Fibroblast of lung (primary cell): ENCODE measurements at places on chromosomes 12 and 14. TPM values are rescaled to one million over a fixed set of nuclear protein-coding genes. Genes with fewer than 3 reads are reported as not detected.

NTS gene
- not detected in 2 replicates for total RNA-seq

TSHR gene
- not detected in 2 replicates for total RNA-seq

REP15 gene
- 0.77 and 0.99 TPM in 2 replicates for total RNA-seq

DPF3 gene
- 3.6 and 13.7 TPM in 2 replicates for total RNA-seq

- DNase-seq = peak; percentile 10
These were observed 28.6 kb downstream of the TPH2 start for GRCh38 chr12:71967211-71967610.

DNA sequence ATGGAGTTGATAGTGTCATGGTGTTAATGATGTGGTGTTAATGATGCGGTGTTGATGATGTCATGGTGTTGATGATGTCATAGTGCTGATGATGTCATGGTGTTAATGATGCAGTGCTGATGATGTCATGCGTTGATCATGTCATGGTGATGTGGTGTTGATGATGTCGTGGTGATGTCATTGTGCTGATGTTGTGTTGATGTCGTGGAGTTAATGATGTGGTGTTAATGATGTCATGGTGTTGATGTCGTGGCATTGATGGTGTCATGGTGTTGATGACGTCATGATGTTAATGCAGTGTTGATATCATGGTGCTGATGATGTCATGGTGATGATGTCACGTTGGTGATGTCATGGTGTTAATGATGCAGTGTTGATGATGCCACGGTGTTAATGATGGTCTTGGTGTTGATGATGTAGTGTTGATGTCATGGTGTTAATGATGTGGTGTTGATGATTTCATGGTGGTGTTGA is 49.1 kb upstream of the RIMBP2 start:
- peak; percentile 33 for DNase-seq

GRCh38 chr14:76937181-76938091 is 91.1 kb downstream of the IRF2BPL start:
- peak; percentile 89 for DNase-seq

DNA sequence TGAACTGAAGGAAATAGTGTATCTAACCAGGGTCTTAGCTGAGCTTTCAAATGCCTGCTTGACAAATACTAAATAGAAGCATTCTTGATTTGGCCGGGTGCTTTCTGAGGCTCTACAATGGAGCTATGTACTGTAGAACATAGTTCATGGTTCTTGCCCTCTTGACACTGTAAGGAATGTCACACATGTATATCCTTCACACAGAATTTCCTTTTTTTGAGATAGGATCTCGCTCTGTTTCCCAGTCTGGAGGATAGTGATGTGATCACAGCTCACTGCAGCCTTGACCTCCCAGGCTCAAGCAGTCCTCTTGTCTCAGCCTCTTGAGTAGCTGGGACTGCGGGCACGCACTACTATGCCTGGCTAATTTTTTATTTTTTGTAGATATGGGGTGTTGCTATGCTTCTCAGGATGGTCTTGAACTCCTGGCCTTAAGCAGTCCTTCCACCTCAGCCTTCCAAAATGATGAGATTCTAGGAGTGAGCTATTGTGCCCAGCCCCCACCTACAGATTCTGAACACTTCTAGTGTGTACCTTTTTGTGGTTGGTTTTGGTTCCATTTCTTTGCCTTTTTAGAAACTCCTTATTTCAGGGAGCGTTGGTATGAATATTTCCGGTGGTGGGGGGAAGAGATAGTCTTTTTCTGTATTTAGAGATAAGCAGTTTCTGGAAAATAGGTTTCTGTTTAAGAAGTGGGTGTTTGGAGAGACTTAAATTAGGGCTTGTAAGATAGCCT is 4.2 kb downstream of the MLXIP start:
- DNase-seq = no peak

GRCh38 chr14:93082576-93083001 is 33.1 kb downstream of the ITPK1 start:
- no peak for DNase-seq

GRCh38 chr12:31005944-31006361 is 67.7 kb upstream of the DDX11 start:
- DNase-seq = peak; percentile 54

GRCh38 chr12:124381456-124382296 is 86.8 kb downstream of the RFLNA start:
- DNase-seq = peak; percentile 84

- peak; percentile 26 for DNase-seq
These were observed 69.8 kb downstream of the RERG start for GRCh38 chr12:15151161-15152091.

DNA sequence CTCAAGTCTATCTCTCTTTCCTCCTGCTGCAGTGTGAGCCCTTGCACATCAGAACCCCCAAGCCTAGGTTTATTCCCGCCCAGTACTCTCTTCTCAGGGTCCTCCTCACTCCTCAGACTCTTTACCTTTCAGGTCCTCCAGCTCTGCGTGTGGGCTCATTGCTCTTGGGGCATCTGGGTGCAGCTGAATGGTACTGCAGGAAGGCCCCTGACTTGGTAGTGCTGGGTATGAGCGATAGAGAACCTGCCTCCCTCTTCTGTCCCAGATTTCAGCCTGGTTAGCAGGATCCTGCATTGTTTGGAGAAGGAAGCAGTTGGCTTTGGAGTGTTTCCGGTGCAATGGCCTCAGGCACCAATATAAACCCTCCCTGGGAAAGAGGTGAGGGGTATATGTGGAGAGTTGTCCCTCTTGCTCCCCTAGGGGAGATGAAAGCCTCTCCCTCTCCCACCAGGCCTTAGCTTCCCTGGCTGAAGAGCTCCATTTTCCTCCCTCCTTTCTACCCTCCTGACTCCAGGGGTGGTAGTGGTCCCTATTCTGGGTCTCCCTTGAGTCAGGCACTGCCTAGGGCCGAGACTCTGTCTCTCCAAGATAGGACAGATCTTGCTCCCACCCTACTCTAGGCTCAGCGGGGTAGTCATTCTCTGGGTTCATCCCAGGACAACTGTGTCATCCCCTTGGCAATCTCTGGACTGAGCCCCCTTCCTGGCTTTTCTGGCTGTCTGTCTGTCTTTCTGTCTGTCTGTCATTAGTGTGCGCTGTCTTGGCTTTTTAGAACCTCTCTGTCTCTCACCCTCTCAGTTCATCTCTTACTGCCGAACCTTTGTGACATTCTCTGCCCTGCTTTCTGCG is 3.8 kb downstream of the LRP1 start:
- no peak for DNase-seq

DNA sequence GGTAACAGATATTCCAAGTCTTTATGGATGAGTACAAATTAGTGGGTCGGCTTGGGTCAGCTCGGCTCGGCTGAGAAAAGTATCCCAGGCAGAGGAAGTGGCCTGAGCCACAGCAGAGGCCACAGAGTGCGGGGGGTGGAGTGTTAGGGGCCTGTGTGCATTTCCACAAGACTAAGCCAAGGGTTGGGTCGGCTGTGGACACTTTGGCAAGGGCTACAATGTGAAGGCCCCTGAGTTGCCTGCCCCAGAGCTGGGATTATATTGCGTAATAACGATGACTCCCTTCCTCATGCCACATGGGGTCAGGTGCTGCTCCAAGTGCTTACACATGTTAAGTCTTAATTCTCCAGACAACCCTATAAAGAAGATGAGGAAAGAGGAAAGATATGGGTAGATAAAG is 11.4 kb downstream of the EVL start:
- DNase-seq = peak; percentile 63

DNA sequence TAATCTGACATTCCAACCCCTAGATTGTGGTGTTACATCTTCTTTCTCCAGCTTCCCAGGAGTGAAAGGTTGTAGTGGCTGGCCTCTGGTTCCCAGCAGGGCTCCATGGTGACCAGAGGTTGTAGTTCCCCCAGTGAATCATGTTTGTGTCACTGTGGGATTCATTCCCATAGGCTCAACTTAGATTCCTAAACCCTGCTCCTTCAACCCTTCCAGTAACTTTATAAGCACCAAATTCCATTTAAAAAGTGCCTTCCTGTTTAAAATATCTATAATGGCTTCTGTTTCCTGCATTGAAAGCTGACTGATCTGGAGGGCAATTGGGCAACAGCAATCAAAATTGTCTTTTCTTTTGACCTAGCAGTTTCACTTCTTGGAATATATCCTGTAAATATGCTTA is 40.5 kb upstream of the TBC1D15 start:
- DNase-seq = peak; percentile 2

DNA sequence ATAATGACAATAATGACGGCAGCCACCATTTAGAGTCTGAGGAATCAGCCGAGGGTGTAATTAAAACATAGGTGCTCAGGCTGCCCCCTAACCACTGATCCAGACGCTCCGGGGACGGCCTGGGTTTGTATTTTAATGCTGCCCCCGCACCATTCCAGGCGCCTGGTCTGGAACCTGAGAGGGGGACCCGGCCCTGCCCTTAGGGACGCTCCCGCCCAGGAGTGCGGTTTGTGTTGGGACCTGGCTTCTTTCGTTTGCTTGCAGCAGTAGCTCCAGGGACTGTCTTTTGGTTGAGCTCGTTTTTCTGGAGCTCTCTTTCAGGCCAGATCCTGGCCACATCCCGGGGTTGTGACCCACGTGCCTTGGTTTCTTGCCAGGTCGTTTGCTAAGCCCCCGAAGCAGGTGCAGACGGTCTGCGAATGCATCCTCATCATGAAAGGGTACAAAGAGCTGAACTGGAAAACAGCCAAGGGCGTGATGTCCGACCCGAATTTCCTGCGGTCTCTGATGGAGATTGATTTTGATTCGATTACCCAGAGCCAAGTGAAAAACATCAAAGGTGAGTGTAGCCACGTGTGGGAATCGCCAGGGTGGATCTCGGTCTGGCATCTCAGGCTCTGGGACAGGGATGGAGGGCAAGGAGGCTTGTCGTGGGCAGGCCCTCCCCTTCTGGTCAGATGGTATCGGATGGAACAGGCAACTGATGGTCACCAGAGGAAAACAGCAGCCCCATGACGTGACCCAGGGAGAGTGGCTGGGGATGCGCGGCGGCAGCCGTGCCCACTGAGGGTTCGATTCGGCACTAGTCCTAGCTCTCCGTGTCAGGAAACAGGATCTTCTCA is 63.5 kb downstream of the CCDC92 start:
- no peak for DNase-seq

GRCh38 chr12:10247436-10248058 is 34.9 kb downstream of the GABARAPL1 start:
- no peak for DNase-seq

DNA sequence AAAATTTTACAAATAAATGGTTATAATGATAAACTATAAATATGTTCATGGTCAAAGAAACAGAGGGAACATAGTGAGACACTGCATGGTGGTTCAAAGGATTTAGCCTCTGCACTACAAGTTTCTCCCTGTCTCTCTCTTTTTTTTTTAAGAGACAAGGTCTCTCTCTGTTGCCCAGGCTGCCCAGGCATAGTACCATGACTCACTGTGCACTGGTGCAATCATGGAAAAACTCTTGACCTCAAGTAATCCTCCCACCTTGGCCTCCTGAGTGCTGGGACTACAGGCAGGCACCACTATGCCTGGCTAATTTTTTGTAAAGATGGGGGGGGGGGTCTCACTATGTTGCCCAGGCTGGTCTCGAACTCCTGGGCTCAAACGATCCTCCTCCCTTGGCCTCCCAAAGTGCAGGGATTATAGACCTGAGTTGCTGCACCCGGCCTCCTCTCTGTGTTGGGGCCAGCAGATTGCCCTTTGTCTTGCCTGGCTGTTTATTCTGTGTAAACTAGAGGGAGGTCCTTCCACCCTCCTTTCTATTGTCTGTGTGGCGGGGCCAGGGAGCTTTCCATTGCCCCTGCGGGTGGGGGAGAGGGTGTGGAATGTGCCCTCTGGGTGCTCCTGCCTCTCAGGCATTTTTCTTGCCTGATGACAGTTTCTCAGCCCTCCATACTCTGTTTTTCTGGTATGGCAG is 22.1 kb downstream of the MTHFD1 start:
- peak; percentile 42 for DNase-seq

- peak; percentile 64 for DNase-seq
These were observed 656 bp downstream of the RAB21 start for GRCh38 chr12:71755146-71755892.

DNA sequence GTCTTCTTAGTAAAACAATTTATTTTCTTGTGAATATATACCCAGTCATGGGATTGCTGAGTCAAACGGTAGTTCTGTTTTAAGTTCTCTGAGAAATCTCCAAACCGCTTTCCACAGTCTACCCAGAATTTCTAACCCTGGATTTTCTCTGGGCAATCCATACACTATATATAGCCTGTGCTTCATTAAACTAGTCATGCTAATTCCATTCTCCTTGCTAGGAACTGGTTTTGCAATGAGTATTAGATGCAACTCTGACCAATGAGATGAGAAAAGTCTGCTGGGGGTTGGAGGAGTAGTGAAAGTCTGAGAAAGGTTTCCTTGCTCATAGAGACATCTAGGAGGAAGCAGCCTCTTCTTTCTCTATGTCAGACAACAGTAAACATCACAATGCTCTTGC is 196.1 kb upstream of the CDKN3 start:
- peak; percentile 44 for DNase-seq

DNA sequence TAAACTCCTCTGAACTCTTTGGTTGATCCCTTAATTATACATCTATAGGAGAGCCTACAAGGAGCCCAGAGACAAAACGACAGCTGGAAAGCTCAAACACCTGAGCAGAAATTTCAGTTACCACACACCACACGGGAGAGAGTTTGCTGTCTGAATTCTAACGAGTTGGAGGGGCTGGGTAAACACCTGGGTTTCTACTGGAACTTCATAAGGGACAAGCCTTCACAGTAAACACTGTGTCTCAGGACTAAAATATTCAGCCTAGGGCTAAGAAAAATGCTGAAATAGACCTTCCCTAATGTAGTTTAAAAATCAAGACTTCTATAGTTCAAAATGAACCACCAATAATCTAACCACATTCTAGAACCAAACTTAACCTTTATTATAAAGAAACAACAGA is 9.6 kb upstream of the ANO2 start:
- DNase-seq = no peak

DNA sequence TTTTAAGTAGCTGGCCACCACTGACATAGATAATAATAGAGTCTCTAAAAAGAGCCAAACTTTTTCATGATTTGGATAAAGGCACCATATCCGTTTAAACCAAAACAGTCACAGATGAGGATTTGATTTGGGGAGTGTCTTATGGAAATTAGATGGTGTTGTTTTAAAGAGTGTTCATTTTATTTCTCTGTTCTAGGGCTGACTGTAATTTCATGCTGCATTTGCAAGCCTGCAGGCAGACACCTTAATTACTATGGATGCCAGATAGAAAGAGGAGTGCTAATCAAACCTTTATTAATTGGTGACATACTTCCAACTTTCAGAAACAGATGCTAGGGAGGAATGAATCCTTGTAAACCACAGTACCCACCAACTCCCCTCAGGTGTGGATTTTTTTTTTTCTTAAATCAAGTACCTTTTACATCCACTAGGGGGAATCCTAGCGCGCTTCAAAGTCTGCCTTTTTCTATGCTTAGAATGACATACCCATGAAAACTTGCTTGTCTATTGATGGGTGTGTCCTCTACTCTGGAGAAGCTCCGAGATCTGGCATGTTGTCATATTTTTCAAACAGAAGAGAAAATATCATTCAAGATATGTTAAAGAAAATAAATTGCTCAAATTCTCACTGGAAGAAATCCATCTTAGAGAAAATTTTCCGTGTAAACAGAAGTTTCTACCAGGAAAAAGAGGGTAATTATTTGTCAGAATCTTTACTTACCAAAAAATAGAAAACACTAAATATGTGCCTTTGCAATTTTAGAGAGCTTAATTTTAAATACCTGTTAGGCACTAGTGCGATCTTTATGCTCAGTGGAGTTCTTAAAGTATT is 14.2 kb upstream of the PLXNC1 start:
- peak; percentile 41 for DNase-seq

- DNase-seq = no peak
These were observed 209.5 kb downstream of the KCNC2 start for GRCh38 chr12:75000120-75000519.
